ENCODE measurements at places on chromosomes 5 and 9.

- no peak for DNase-seq
Observed at GRCh38 chr9:113488490-113488889, 25.0 kb downstream of the RGS3 start.

DNA sequence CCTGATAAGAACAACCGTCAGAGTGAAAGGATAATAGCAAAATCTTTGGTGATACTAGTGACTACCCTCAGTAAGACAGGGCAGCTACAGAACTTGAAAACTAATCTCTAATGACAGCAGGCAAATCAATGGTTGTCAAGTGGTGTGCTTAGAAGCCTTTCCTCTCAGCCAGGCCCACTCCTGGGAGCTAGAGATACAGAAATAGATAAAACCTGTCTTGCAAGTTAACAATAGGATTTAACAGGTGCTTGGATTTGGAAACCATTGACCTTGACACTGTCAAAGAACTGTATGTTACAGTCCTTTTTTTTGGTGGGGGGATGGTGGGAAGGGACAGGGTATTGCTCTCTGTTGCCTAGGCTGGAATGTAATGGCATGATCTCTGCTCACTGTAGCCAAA, 118.6 kb downstream of the BASP1 start:
- DNase-seq, result no peak

DNA sequence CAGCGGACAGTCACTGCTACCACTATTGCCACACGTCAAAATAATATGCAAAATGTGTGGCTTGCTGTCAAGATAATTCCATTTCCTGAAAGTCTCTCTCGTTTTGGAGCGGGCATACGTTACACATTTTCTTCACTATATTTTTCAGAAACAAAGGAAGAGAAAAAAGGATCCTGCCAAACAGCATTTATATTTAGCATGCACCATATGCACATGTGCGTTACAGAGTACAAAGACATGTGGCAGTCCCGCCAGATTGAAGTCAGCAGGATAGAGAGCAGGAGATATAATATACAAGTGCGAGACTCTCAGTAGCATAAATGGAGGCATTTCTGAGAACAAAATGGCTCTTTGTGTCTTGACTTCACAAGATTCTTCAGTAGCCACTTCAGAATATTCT, 221.6 kb upstream of the KIF2A start:
- no peak for DNase-seq

GRCh38 chr5:175321927-175322532, 122.0 kb downstream of the DRD1 start:
- peak; percentile 3 for DNase-seq

- DNase-seq, result no peak
Observed at GRCh38 chr9:23319092-23319491, 506.9 kb downstream of the ELAVL2 start.

GRCh38 chr5:125290935-125291334, 544.5 kb upstream of the ZNF608 start:
- no peak for DNase-seq

DNA sequence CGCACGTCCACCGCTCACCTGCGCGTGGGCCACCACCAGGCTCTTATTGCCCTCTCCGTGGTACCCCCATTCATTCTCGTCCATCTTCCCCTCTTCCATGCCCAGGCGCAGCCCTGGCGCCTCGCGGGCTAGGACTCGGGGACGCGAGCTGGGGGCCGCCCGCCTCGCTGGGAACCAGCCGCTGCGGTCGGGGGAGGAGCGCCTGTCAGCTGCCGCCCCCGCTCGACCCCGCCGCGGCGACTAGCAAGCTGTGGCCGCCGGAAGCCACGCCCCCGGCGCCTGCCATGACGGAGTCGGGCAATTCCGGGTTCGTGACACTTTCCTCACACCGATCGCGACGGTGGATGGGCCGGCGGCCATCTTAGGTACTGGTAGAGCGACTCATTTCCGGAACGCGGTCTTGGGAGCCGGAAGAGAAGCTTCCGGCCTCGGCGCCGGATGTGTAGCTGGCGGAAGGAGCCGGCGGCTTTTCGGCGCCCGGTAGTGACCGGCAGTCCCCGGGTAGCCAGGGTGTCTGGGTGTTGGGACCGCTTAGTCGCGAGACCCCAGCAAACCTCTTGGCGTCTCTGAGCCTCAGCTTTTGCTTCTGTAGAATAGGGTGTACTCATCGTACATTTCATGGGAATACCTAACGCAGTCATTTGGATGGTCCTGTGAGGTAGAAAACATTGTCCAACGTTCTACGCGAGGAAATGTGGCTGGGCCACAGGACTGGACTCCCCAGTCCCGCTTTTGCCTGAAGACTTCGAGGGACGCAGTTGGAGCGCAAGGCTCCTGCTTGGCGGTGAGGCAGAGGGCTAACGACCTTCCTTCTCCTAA, at the start of gene IPPK:
IPPK (minus strand) TSS at position 242 of the 819 bp plus-strand sequence; CDS start at position 99, 143 bp downstream.
- DNase-seq, result peak; percentile 98

- peak; percentile 25 for DNase-seq
Observed at GRCh38 chr5:174724484-174725260, at the start of gene MSX2. MSX2 (plus strand) TSS chr5:174724582; CDS start chr5:174724660, 78 bp downstream.

GRCh38 chr5:110401881-110402280, 324.6 kb downstream of the TMEM232 start:
- DNase-seq, result no peak

DNA sequence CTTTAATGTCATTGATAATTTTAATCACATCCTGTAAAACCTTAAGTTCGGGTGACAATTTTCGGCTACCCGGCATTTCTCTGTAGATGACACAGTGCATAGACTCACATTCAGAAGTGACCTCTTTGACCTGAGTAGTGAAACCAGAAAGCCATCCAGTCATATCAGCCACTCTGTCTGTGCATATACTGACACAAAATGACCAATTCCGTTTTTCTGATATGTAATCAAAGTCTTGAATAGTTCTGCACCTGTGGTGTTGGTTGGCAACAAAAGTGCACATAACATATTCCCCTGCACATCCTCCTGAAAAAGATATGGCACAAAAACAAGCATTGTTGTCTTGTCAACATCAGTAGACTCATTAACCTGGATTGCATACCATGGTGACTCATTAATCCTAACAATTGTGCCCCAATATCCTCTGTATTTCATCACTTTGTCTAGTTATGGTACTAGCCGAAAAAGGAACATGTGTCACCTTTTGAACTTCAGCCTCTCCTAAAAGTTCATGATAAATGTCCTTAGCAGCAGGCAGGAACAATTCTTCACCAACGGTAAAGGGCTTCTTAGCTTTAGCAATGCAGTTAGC, 4.6 kb upstream of the HNRNPA0 start:
- no peak for DNase-seq
